AG10803 (cell line): ENCODE measurements at places on chromosomes 4 and X.
A peak's percentile ranks its signal among the peaks of the same experiment; 100 is the strongest.

- no peak for DNase-seq
Measured at GRCh38 chr4:32180086-32180485, 1459.9 kb downstream of the PCDH7 start.

GRCh38 chr4:144304025-144304424 lies 163.5 kb upstream of the GYPA start:
- no peak for DNase-seq

DNA sequence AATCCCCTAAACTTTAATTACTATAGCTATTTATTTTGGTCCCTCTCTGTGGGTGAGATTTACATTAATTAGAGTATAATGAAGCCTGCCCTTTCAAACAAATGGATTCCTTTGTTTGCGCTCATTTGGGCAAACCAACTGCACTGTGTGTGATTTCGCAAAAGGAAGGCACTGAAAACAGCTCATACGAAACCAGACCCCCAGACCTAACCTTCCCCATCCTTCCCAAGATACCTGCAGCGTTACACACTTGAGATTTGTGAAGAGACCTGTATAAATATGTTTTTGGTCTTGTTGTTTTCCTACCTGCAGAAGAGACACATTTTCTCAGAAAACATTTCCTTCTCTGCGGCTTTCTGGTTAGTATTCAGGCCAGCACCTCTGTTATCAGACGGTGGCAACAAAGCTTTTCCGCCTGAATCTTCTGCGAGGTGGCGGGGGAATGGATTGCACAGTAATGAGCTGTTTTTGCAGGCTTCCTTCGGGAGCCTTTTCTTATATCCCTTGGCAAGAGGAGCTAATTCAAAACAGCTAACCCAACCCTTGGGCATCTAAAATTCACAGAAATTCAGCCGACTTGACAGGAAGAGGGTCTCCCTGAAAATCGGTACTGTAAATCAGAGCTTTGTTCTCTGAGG lies 47.6 kb downstream of the CBLL2 start:
- DNase-seq, result no peak

DNA sequence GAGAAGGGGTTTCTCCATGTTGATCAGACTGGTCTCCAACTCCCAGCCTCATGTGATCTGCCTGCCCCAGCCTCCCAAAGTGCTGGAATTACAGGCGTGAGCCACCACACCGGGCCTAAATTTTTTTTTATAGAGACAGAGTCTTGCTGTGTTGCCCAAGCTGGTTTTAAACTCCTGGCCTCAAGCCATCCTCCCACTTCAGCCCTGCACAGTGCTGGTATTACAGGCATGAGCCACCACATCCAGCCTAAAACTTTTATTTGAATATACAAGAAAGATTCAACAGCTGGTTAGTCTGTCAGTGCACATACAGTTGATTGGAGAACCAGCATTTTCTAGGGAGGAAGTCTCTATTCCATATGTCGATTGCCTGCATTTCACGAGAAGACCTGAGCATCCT lies 91.2 kb downstream of the LRP2BP start:
- DNase-seq, result peak; percentile 33
